ENCODE measurements at places on chromosomes 3 and 15.

DNA sequence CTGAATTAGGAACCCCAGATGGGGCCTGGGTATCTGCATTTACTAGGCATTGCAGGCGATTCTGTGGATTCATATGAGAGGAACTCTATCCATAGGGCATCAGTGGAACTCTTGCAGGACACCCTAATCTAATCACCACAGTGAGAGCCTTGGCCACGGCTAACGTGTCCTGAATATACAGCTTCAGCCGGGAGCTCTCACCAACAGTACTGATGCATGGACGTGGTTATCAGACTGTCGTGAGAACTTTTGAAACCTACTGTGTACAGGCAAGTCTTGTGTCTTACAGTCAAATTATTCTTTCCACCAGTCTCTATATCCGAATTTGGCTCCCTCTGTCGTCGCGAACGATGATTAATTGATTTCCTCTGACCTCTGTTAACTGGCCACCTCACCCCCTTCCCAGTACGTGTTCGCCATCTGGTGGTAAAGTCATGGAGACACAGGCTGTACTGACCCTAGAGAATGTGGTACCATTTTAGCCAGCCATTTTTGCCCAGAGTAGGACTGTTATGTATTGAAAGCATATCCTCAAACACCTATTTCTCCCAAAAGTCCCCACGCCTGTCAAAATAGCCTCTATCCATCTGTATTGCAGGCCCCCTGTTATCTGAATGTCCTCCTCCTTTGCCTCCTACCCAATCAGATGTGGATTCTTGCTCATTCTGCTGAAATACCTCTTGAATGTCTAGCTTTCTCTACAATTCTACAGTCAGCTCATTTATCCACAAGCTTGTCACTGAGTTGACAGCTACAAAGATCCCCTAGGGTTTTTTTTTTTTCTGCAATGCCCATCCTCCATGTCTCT, 39.7 kb downstream of the GLDN start:
- no peak for DNase-seq

DNA sequence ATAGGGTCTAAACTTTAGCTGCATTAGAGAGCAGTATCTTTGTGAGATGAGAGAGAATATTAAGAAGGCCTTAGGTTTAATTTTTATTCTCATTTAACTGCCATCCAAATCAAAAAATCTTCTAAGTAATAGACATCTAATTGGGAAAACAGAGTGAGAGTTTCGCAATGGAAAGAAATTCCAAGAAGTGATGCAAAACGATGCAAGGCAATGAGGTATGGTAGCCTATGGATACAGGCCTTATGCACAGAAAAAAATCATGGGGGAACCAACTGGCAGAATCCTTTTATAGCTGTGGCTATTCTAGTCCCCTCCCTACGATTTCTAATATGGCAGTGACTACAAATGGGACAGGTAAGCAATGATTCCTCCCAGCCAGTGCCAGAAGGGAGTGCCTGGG, 225.9 kb downstream of the GREM1 start:
- DNase-seq = no peak

GRCh38 chr3:125624341-125624740, 29.0 kb upstream of the OSBPL11 start:
- no peak for DNase-seq

DNA sequence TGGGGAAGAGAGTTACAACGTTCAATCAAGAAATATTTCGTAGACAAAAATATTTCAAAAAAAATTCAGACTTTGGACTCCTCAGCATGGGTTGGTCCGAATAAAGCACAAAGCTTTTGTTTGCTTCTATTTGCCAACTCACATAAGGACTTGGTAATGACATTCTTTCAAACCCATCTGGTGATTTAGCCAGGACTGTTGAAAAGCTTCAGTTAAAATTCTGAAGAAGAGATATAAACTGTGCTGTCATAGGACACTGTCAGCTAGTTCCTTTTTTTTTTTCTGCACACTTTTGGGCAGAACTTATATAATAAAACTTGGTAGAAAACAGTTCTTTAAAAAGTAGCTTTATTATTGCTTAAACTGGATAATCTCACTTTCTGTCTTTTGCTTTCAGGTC, 660.8 kb upstream of the SGO1 start:
- no peak for DNase-seq

DNA sequence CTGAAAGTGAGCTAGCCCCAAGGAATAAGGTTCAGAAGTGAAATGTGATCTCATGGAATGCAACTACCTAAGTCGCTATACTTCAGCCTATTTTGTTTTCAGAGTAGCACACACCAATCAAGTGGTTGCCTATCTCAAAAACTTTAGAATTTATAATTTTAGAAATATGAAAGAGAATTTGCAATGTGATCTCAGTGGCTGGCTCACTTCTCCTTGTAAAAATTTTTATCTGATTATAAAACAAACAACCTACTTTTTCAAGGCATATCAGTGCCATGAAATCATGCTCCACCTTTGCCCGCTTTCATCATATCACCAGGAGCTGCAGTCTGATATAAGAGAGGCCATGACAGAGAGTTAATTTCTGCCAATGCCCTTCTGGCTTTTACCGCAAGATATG, 47.3 kb downstream of the CLDN11 start:
- DNase-seq = no peak

DNA sequence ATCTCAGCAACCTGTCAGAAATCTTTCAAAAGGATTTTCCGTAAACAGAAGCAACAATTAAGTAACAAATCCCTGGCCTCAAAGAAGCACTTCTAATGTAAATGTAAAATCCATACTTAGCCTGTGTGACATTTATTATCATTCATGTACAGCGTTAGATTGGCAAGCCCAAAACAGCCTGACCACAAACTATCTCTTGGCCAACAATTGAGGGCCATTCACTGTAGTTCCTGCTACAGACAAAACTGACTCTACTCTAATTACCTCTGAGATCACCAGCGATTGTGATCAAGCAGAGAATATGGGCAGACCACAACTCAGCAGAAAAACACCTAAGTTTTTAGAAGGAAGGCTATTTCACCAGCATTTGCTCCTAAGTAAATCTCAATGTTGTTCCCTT, 9.2 kb downstream of the SHQ1 start:
- DNase-seq = no peak

DNA sequence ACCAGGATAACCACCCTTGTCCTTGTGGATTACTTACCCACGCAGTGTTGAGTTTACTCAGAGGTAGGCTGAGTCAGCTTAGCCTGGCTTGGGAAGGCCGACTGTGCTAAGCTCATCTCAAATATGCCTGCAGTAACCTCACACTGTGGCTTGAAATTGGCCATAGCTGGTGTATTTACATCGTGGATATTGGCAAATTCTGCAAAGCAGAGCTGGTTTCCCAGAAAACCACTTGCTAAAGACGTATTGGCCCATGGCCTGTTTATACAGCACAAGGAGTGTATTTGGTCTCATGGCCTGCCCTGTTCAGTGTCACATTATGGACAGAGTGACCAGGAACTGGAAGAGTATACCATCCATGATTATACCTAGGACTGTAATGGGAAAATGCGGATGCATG, 170.5 kb upstream of the UBE3A start:
- DNase-seq = no peak

DNA sequence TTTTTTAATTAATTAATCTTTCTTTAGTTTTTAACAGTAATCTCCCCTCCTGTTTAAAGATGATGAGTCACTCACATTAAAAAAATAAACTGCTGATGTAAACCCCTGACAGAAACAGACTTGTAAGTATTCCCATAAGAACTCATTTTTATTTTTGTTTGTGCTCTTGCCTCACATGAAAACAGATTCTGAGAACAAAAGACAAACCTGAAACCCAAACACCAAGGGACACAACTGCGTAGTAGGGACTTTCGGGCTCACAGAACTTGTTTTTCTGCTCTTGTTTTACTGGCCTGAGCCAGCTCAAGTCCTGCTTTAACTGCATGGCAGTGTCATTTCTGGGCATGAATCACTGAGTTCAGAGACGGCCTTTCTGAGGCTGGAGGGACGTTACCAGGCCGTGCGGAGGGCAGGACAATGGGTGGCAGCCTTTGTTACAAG, 600.8 kb downstream of the FOXP1 start:
- DNase-seq = peak; percentile 70

DNA sequence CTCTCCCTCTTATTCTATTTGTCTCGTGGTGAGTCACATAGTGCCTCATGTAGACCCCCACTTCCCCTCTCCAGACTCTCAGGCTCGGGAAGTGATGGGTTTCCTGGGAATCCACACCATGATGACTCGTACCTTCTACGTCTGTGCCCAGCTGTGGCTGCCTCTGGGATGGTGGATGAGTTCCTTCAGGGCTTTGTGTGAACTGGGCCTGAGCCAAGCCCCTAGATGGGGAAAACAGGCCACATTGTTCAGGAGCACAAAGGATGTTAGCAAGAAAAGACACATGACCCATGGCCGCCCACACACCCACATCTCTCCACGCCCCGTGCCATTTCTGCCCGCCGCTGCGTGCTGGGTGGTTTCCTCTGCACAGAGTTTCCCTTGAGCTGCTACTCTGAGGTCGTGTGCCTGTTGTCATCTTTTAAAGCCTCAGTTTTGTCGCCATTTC, 10.5 kb downstream of the ISG20 start:
- DNase-seq = peak; percentile 49

- no peak for DNase-seq
Measured at GRCh38 chr3:66957367-66957766, 40.7 kb upstream of the KBTBD8 start.

DNA sequence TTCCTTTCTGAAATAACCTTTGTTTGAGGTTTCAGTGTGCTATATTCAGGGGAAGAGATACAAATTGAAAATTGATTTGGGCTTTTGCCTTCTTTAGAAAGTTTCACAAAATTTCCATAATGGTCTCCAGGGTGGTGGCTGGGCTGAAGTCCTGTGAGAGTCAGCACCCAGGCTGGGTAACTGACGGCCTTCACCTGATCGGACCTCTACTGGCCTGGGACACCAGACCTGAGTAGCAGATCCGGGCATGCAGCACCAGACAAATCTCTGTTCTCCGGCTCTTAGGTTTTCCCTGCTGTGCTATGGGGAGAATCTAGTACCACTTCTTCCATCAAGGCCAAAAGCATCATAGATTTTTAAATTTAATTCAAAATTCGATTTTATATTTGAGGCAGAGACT, 133.0 kb upstream of the LMCD1 start:
- no peak for DNase-seq

- DNase-seq = no peak
Measured at GRCh38 chr15:31977812-31978661, 52.3 kb upstream of the CHRNA7 start.

DNA sequence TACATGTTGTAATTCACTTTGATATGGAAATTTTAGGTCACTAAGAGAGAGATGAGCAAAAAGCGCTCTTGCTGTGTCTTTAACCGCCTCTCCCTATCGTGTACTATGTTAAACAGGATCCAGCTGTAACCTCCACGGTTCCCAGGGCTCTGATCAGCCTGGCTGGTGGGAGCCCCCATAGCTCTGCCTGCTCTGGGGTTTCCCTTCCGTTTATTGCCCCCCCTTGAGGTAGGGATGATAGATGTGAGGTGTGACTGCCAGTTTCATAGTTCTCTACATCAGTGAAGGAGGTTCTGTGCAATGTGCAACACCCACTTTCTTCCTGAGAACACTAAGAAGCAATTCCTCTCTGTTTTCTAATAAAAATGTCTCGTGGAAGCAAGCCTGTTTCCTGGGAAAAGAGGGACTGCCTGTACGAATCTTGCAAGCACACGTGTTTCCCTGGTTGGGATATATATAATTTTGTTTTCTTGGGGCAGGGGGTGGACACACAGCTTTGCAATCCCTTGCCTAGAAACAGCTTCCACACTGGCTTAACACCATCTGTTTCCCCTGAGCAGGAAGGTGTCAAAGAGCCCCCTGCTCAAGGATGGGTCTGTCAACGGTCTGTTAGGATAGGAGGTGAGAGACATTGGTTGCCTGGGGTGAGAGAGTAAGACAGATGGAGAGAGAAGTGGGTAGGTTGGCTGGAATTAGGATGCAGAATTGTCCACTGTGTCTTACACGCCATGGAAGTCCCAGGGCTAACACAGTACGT, 23.8 kb downstream of the CORO2B start:
- no peak for DNase-seq

DNA sequence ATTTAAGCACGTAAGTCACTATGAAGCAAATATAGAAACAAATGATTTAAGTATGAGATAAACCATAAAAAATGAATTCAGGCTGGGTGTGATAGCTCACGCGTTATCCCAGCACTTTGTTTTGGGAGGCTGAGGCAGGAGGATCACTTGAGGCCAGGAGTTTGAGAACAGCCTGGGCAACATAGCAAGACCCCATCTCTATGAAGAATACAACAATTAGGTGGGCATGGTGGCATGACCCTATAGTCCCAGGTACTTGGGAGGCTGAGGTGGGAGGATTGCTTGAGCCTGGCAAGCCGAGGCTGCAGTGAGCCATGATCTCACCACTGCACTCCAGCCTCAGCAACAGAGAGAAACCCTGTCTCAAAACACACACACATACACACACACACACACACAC, 34.2 kb downstream of the TMCC1 start:
- DNase-seq = no peak

DNA sequence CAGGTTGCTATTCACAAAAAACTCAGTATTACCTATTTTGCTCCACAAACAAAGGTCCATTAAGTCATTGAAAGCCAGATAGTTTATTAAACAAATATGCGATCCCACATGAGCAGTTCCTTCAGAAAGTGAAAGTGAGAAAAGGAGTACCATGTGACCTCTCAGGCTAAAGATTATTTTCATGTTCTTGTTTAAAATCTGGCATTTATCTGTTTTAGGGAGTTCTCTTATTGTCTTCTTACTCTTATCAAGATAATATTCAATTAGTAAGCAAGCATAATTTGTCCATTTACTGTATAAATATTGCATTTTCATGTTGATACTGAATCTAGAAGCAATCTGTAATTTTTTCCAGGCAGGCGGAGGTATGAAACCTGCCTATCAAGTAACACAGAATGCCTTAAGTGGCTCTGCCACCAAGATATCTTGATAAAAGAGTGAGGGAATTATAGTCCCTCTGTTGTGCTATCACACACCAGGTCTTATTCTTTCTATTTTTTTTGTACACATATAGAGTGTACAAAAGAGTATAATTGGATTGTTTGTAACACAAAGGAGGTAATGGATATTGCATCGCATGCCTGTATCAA, 20.1 kb upstream of the PLSCR5 start:
- DNase-seq = no peak

- no peak for DNase-seq
Measured at GRCh38 chr3:45573591-45573990, 21.0 kb upstream of the LIMD1 start.

- DNase-seq = no peak
Measured at GRCh38 chr15:65767895-65768294, 24.2 kb downstream of the DENND4A start.

GRCh38 chr3:156424758-156425157, 130.2 kb downstream of the SSR3 start:
- DNase-seq = no peak

DNA sequence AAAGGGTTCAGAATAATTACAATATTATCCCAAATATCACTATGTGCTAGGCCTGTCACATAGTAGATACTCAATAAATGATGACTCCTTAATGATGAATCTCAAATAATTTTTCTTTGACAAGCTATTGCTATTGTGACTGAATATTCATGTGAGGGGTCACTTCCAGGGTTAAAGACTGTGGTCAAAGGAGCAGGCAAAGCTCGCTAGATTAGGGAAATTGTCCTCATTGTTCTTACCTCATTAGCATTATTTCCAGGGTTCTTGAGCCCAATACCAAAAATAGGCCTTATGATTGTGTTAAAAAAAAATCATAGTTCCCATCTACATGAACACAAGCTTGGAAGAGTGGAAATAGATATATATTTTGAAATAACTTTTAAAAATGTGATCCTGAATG, 252.2 kb downstream of the GAP43 start:
- no peak for DNase-seq

- no peak for DNase-seq
Measured at GRCh38 chr3:127948211-127948610, 33.2 kb downstream of the KBTBD12 start.
